Astrocyte (in vitro differentiated cells and primary cell): ENCODE measurements at places on chromosomes 1 and 21. TPM values are rescaled to one million over a fixed set of nuclear protein-coding genes. Genes with fewer than 3 reads are reported as not detected.

DNA sequence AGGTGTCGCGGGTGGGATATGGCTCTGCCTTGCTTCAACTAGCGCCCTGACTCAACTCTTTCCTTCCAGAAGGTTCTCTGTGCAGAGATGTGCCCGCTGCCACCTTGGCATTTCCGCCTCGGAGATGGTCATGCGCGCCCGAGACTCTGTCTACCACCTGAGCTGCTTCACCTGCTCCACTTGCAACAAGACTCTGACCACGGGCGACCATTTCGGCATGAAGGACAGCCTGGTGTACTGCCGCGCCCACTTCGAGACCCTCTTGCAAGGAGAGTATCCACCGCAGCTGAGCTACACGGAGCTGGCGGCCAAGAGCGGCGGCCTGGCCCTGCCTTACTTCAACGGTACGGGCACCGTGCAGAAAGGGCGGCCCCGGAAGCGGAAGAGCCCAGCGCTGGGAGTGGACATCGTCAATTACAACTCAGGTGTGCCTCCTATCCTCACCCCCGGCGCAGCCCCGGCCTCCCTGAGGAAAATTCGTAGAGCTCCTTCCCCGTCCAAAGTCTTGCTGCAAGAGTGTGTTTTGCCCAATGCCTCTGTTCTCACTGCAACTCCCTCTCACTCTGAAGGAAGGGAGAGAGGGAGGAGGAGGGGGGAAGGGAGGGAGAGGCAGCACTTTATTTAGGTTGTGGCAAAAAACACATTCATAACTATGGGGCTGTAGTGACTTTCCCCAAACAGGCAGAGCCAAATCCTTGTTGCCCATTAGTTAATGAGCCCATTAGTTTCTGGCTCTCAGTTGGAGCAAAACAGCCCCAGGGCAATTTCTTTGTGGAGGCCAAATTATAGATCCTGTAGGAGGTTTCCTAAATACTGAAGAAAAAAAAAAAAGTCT is 4.3 kb downstream of the LHX9 start:
- DNase-seq: no peak

GRCh38 chr1:64039390-64039926 is 164.0 kb upstream of the UBE2U start:
- DNase-seq: peak; percentile 99

DNA sequence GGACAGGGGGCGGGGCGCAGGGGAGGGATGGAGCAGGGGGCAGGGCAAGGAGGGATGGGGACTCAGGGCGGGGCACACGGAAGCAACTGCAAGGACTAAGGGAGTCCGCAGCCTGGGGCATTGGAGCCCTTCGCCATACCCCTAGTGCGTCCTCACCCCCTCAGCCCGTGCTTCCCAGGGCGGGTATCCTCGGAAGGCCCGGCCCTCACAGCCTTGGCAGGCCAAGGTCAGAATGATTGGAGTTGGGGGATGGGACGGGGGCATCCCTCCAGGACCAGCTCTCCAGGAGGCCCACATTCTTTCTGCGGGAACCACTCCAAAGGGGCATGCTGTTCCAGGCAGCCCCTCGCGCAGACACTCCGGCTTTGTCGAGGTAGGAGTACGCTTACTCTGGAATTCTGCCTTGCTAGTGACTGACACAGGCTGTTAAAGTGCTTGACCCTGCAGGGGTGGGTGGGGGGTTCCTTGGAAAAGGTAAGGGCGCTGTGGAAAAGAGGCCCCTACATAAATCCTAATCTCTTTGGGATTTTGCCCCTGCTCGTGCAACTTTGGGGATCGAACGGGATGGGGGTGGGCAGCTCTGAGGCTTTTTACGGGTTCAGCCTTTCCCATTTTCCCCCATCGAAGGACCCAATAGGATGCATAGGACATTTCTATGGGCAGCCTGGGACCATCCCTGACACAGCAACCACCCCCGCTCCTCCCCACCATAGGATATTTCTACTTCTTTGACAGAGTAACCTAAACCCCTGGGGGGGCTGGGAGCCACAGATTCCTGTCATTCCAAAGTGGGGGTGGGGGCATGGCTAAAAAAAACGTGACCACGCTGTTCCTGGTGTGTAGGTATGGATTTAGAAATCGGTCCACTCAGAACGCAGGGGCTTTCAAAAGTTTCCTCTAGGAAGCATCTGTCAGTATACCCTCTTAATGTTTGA is 738 bp upstream of the TRIM11 start:
- no peak for DNase-seq

DNA sequence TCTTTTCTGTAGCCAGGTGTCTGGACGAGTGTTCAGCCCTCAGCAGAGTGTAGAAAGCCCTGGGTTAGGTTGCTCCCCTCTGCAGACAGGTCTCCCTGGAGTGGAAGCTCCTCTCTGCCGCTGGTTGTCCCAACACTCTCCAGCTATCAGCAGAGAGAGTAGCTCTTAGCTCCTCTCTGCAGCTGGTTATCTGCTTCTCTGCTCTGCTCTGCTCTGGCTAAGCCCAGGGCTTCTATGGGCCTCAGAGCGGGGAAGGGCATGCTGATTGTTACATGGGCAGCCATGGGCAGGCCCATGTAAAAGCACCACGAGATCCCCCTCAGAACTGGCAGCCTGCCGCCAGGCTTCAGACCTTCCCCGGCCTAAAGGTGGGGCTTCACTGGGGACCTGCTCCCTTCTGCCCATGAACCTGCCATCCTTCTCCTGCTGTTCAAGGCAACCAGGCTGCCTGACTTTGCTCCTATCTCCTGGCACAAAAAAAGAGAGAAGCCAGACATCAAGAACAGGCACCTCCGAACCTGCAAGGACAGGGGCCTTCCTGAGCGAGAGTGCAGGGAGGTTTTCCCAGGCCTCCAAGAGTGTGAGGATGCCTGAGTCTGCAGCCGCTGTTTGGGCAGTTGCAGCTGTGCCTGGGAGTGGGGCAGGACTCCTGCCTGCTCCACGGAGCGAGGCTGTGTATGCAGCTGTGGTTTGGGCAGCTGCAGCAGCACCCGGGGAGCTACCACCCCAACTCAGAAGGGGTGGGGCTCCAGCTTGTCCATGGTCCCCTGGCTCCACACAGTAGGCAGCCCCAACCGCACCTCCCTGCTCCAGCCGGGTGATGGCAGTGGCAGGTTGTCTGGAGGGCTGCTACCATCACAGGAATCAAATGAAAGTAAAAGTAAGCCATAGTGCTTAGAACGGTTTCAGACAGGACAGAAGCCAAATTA is 973.7 kb downstream of the LTN1 start:
- no peak for DNase-seq

DNA sequence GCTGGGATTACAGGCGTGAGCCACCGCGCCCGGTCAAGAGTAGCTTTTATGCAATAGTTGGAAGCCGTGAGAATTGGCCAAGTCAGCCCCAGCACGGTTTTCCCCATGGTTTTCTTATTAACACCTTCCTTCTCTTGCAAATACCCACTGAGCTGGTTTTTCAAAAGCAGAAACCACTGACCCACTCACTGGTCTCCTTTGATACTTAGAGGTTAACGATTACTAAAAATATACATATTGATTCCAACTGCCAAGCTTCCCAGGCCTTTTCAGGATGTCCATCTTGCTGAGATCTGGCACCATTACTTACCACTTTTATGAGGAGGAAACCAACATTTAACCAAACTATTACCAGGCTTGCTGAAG is 25.9 kb upstream of the TARDBP start:
- no peak for DNase-seq

DNA sequence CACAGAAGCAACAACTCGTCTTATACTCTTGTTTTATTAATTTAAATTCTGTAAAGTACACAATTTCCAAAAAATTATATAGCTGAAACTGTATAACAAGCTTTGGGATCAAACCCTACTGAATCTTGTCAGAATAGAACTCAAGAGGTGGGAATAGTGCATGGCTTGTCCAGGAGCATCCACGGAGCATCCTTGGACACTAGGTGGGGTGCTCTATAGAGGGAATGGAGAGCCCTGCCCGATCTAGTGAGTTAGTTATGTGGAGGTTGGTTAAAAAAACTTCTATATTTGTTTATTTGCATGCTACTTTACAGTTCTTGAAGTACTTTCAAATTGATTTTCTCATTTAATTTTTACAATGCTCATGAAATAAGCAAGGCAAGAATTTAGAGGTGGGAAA is 28.3 kb downstream of the ROR1 start:
- DNase-seq: no peak

DNA sequence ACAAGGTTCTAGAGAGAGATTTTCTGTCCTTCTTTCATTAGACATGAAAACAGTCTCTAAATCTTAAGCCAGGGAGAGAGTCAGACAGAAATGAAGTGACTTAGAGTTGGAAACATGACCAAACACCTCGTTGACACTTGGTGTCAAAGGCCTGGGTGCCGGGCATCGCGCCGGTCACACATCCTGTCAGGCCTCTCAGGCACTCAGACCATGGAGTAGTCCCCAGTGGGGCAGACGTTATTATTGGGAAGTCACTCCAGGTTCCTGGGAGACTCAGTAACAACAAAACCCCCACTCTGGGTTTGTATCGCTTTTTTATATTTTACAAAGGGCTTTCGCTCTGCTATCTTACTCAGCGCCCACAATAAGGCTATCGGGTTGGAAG is 25.8 kb downstream of the KCNN3 start:
- DNase-seq: no peak

- no peak for DNase-seq
Measured at GRCh38 chr1:67908250-67908936, 75.1 kb upstream of the GNG12 start.

- no peak for DNase-seq
Measured at GRCh38 chr1:17301767-17302166, 6.2 kb upstream of the PADI4 start.

GRCh38 chr1:100539836-100540536 is 2.0 kb downstream of the GPR88 start:
- peak; percentile 22 for DNase-seq

DNA sequence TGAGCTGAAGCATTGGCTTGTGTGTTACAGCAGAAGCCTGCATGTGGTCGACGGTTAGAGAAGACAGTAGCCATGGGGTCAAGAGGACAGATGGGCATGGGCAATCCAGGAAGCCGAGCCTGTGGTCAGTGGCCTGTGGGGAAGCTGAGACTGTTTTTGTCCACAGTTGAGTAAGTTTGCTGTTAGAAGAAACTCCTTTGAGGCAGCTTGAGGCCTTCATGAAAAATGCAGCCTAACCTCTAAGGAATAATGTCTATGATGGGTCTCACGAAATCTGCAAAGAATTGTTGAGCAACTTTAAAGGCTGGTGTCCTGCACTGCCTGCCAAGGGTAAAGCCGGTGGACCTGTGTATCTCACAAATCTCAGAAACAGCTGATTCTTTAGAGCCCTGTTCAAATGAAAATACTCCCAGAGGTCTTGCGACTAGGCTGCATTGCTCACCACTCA is 322.4 kb downstream of the SETD4 start:
- peak; percentile 63 for DNase-seq

DNA sequence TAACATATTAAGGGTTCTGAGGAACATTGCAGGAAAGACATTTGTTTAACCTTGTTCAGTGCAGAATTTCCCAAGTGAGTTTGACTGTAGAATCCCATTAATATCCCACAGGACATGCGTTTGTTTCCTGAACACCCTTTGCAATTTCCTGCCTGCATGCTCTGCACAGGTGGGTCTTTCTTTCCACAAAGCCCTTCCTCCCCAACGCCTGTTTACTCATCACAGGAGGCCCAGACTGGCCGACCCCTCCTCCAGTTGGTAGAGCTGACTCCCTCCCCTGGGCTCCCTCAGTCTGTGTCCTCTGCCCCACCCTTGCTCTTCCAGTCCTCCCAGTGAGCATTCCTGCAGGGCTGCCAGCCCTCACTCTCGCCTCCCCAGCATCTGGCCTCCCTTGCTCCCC is 47.5 kb upstream of the CTPS1 start:
- DNase-seq: no peak

DNA sequence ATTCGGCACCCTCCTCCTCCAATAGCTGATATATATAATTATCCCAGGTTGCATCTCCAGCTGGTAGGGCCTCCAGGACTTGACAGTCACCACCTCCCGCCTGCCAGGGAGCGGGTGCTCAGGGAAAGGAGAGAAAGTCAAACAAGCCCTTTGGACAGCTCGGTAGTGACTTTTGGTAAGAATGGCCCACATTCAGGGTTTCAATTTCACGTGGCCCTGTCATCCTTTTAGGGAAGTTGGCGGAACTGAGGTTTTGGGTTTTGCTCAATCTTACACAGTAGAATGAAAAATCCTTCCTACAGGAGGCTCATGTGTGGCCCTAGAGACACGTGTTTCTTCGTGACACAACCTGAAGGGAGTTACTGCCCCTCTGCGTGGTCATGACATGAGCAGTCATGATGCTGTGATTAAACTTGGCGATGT is 44.2 kb downstream of the CAPN8 start:
- DNase-seq: no peak

- DNase-seq: no peak
Measured at GRCh38 chr1:47991673-47992072, 5.5 kb downstream of the TRABD2B start.

DNA sequence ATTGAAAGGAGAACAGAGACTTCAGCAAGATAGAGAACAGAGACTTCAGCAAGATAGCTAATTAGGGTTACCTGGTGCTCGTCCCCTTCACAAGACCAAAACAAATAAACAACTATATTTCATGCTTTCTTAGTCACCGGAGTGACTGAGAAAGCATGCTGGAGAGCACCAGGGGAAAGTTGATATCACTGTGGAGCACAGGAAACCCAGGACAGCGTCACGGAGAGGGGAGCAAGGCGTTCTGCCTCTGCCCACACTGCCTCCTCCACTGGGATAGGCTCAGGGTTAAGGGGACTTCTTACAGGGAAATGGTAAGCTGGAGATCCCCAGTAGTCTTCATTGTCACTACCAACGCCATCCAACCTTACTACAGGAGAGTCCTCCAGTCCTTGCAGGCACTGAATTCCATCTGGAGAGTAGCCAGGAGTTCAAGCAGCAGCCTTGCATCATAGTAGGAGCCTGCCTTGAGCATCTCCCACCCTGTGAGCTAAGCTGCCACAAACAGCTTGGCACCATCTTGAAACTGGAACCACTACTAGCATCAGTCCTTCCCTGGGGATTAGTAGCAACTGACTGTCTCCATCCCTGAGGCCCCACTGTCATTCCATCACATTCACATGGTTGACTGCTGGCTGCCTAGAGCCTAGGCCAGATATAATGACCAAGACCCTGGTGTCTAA is 239.4 kb downstream of the PLPP3 start:
- DNase-seq: no peak

- no peak for DNase-seq
Measured at GRCh38 chr1:64599242-64599641, 129.3 kb downstream of the CACHD1 start.

The CRP gene
- total RNA-seq: not detected in 2 replicates

The ITGB2 gene
- 0.61 TPM in 1 of 2 replicates, not detected in the other for total RNA-seq

The LCE2B gene
- not detected in 2 replicates for total RNA-seq

The EXTL1 gene
- 26.4 and 39.9 TPM in 2 replicates for total RNA-seq

The EFNA3 gene
- total RNA-seq: 2.9 and 3.4 TPM in 2 replicates

The COL9A2 gene
- 1.5 and 2.1 TPM in 2 replicates for total RNA-seq
